Smooth muscle cell of trachea (primary cell): ENCODE measurements at places on chromosomes 3 and 15. TPM values are rescaled to one million over a fixed set of nuclear protein-coding genes. Genes with fewer than 3 reads are reported as not detected.

Gene SST
- total RNA-seq = not detected in 2 replicates

Gene SPATA12
- under 0.01 and 0.15 TPM in 2 replicates for total RNA-seq

Gene PDE8A
- 25.0 and 30.1 TPM in 2 replicates for total RNA-seq

Gene COLQ
- total RNA-seq = 0.15 and 0.66 TPM in 2 replicates

Gene CPNE9
- not detected in 2 replicates for total RNA-seq
